ENCODE measurements at places on chromosomes 7 and 10. TPM values are rescaled to one million over a fixed set of nuclear protein-coding genes. Genes with fewer than 3 reads are reported as not detected.

The PNLIP gene
- total RNA-seq = 4.8 TPM

The MBL2 gene
- not detected for total RNA-seq

The HOXA4 gene
- 9.5 TPM for total RNA-seq

The CACNB2 gene
- total RNA-seq = 21.6 TPM

The DGKI gene
- total RNA-seq = 6.1 TPM

GRCh38 chr10:59517341-59517899 is 155.1 kb upstream of the FAM13C start:
- no peak for DNase-seq

- DNase-seq = no peak
Measured at GRCh38 chr10:73864229-73864628, 10.1 kb downstream of the CAMK2G start.

GRCh38 chr7:14748461-14748860 is 154.1 kb downstream of the DGKB start:
- no peak for DNase-seq

GRCh38 chr7:18177815-18178660 is 150.4 kb upstream of the PRPS1L1 start:
- no peak for DNase-seq

DNA sequence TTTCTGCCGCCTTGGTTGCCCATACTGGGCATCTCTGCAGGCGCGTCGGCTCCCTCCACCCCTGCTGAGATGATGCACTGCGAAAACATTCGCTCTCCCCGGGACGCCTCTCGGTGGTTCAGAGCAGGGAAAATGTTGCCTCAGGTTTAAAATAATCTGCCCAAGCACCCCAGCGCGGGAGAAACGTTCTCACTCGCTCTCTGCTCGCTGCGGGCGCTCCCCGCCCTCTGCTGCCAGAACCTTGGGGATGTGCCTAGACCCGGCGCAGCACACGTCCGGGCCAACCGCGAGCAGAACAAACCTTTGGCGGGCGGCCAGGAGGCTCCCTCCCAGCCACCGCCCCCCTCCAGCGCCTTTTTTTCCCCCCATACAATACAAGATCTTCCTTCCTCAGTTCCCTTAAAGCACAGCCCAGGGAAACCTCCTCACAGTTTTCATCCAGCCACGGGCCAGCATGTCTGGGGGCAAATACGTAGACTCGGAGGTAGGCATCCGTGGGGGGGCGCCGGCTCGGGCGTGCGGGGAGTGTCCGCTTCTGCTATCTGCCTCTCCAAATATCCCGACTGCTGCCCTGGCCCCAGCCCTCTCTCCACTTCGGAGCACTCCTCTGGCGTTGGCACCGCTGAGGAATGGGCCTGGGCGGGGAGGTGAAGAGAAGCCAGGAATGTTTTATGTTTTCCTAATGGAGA is at the start of gene CAV1:
Gene CAV1, plus strand, starts transcription at position 428 of the 689 bp plus-strand sequence. Its CDS starts 27 bp downstream, at position 455.
- DNase-seq = peak; percentile 94

- no peak for DNase-seq
Measured at GRCh38 chr10:66026321-66026720, 899.5 kb upstream of the LRRTM3 start.

- DNase-seq = no peak
Measured at GRCh38 chr10:27158421-27158820, 3.3 kb downstream of the MASTL start.

- no peak for DNase-seq
Measured at GRCh38 chr10:69965919-69966662, 86.6 kb upstream of the MACROH2A2 start.

DNA sequence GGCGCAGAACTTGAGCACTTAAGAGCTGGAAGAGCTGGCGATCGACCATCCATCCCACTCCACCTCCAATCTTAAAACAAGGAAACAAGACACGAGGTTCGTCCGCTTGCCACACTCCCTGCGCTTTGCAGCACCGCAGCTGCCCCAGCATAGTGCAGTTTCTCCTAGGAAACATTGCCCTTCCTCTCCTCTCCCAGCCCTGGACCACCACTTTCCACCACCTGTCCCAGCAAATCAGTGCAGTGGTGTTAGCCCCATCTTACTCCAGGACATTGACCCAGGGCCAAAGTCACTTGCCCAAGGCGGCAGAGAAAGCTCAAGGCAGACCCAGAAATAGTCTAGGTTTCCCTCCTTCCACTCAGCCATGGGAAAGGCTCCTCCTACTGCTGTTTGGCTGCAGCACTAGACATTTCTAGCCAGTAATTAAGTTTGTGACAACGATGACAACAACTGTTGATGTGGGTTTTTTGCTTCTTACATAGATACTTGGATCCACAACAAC is 1.5 kb upstream of the PARD3 start:
- DNase-seq = no peak

GRCh38 chr10:125756196-125756595 is 19.4 kb downstream of the MMP21 start:
- no peak for DNase-seq

GRCh38 chr10:114519306-114519669 is 115.0 kb upstream of the AFAP1L2 start:
- DNase-seq = no peak

- no peak for DNase-seq
Measured at GRCh38 chr7:99031496-99031895, 112.4 kb downstream of the SMURF1 start.

DNA sequence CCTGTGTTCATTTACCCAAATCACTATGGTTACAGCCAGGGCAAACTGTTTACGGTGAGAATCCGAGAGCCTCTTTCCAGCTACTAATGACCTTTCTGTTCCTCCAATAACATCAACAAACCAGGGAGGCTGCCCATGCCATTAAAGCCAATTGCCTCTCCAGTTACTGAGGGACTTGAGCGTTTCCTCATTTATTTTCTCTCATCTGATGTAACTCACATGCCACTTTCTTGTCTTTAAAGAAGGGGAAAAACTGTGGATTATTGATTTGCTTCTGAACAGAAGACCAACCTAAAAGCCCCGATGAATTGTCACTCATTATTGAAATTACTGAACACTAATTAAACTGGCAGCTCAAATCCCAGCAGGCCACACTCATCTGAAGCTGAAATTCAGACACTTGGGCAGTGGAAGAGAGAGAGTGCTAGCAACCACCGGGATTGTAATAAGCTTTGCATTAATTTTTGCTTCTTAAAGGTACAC is 595.8 kb upstream of the MKI67 start:
- no peak for DNase-seq

Measured in posterior vena cava (tissue), 2 donors.